Lower lobe of right lung (tissue), 2 donors: ENCODE measurements at places on chromosomes 3 and 15.

DNA sequence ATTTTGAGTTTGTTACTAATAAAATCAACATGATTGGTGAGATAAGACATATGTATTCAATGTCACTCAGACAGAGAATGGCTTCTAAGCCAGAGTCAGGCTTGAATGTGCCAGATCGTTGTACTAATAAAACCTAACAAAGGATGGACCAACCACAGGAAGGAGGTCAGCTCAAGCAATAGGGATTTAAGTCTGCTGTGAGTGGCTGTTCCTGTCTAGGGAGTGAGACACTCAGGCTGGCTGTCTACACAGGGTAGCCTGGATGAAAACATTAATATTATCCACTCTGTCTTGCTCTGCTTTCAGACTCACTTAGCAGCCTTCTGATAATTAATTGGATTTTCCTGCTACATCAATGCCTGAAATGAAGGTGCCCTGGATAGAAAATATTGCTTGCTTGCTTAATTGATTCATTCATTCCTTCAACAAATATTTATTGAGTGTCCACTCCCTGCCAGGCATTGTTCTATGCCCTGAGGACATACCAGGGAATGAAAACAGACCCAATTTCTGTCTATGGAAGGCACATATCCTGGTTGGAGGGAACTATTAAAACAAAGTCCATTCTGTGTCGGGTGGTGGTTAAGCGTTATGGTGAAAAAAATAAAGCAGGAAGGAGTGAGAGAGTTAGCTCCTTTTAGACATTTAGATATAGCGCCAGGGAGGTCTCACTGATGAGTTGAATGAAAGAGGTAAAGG lies 239.4 kb downstream of the CHST2 start:
- DNase-seq: no peak

DNA sequence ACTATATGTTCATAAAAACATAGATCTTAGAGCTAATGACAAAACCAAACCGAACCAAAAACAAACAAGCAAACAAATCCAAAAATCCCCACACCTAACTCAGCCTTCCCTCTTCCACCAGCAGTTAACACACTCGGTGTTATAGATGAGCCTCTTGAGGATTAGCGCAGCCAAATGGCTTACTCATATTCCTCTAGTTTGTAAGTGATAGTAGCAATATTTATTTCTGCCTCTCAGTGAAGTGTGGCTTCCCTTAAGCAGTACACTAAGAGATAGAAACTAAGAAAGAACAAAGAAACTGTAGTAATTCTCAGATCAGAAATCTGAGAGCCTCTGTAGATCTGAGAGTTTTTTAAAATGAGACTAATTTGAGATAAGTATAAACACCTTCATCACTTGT lies 2.4 kb upstream of the NCEH1 start:
- DNase-seq: no peak

GRCh38 chr15:92848852-92849598 lies 51.1 kb upstream of the CHD2 start:
- no peak for DNase-seq

DNA sequence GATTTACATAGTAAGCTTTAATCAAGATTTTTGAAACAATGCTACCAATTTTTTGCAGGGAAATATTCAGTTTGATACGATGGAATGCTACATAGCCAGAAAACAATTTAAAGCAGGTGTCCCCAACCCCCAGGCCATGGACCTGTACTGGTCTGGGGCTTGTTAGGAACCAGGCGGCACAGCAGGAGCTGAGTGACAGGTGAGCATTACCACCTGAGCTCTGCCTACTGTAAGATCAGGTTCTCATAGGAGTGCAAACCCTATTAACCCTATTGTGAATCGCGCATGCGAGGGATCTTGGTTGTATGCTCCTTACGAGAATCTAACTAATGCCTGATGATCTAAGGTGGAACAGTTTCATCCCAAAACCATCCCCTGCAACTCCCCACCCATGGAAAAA lies 322.6 kb upstream of the NECTIN3 start:
- no peak for DNase-seq

- DNase-seq: no peak
Observed at GRCh38 chr15:62559381-62559733, 394.3 kb upstream of the C2CD4B start.

GRCh38 chr15:98924401-98925049 lies 83.1 kb downstream of the PGPEP1L start:
- DNase-seq: no peak

GRCh38 chr3:72238801-72239200 lies 453.9 kb upstream of the PROK2 start:
- no peak for DNase-seq

DNA sequence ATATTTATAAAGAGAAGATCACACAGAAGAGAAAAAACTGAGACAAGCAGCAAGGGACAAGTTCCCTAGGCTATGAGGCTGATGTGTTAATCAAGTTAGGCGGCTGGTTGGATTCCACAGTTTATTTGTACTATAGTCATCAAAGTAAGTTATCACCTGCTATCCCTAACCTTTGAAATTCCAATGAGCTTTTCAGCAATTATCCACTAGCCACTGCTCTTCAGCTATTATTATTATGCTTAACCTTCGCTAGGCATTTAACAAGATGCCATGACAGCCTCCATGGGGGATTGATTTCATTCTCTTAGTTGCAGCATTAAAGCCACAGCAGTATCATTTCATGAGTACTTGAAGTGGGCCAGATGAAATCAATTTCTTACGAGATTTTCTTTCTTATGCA lies 699.5 kb upstream of the NAALADL2 start:
- DNase-seq: no peak

DNA sequence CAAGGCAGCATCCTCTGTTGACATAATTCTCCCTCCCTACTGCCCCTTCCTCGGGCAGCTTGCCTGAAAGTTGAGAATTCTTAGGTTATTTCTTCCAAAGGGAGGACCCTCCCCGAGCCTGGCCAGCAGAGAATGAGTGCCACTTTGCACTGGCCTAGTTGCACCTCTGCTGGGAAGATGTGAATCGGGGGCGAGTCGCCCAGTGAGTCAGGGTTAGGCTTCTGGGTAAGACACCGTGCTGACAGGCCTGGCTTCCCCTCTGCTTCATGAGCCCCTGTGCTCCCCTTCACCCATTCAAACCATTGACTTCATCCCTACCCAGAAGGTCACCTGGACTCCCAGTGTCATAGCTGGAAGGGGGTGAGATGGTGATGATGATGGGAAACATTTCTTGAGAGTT lies 82.3 kb downstream of the AAGAB start:
- no peak for DNase-seq

GRCh38 chr15:85564686-85565085 lies 184.3 kb downstream of the AKAP13 start:
- DNase-seq: no peak

GRCh38 chr3:141366285-141367037 lies 1.8 kb upstream of the ZBTB38 start:
- DNase-seq: peak; percentile 64

DNA sequence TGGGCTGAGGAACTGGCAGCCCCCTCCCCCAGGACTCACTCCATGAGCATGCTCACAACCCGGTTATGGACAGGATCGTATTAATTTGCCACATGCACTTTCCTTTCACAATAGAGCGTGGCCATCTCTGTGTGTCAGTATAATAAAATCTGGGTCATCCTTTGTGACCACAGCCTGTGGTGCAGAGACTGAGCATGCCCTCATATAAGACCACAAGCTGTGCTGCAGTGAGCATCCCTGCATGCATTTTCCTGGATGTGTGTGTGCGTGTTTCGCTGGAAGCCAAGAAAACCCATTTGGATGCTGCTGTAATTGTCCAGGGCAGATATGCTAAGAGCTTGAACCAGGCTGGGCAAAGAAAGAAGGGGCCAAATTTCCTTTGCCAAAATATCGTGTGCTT lies 39.7 kb downstream of the CYP11A1 start:
- no peak for DNase-seq

- DNase-seq: peak; percentile 60
Observed at GRCh38 chr3:56988458-56989168, 71.9 kb upstream of the SPATA12 start.

GRCh38 chr15:23912191-23912590 lies 225.1 kb upstream of the NDN start:
- no peak for DNase-seq

DNA sequence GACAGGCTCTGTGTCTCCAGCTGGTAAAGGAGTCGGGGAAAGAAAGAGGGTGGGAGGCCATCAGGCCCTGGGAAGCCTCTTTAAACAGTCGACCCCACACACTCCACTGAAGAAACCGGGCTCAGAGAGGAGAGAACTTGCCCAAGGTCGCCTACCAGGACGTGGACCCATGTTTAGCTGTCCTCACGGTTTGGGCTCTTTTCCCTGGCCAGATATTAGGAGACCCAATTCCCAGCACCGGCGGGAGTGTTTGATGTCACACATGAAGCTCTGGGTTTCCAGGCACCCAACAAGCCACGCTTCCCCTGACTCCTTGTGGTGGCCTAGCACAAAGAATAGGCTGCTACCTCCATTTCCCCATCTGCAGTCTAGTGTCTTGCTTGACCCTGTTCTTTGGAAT lies 52.2 kb upstream of the GRIP2 start:
- DNase-seq: no peak

DNA sequence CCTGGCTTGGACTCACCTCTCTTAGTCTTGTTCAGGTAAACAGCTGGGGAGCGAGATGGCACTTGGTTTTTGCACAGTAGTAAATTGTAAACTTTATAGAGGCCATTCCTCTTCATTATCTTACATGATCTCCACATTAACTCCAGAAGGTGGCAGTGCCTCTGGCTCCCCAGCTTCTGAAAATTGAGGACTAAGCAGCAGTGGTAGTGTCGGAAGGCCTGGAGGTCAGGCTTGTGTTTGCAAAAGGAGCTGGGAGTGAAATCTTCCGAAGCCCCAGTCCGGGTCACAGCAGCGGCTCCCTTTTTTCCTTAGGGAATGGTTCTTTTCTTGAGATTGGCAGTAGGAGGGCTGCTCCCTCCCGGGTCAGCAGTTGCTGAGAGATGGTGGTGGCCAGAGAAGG lies 85.7 kb downstream of the FNDC3B start:
- no peak for DNase-seq

DNA sequence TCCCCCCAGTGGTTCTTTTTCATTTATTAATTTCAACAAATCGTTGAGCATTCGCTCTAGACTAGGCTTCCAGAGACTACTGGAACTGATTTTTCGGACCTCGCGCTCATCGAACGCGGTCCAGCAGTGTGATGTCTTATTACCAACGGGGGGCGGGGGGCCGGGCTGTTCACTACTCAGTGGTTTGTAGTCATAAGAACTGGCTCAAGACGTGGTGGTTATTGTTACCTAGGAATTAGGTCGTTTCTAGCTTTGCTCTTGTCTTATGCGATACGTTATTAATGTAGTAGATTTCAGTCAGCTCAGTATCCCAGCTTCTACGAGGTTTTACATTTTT lies 858 bp downstream of the RBM5 start:
- DNase-seq: no peak

- no peak for DNase-seq
Observed at GRCh38 chr3:139770577-139770976, 92.8 kb upstream of the NMNAT3 start.

DNA sequence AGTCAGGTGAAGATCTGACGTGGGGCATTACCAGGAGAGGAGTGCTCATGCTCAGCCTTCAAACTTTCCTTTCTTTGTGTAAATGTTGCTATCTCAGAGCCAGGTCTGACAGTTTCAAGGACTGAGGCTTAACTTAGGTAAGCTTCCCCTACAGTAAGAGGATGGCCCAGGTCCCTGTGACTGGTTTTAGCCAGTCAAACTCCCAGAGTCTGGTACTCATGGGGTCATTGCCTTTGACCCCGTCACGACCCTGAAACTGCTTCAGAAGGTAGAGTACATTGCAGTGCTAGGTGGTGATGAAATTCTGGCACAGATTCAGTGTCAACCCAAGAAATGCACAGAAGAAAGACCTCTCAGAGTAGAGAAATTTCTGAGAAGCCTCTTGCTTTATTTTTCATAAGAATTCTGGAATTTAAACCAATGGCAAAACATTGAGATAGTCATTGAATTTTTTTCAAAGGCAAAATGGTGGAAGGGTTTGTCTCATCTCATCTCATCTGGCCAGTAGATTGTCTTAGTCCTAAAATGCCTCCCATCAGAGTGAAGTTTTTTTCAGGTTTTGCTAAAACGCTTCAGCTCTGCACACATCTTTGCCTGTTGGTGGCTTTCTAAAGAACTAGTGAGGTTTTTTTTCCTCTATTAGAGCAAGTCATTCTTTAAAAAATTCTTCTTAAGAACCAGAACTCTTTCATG lies 23.1 kb downstream of the ZBTB38 start:
- DNase-seq: no peak

GRCh38 chr3:178948546-178948945 lies 123.1 kb downstream of the ZMAT3 start:
- DNase-seq: no peak

DNA sequence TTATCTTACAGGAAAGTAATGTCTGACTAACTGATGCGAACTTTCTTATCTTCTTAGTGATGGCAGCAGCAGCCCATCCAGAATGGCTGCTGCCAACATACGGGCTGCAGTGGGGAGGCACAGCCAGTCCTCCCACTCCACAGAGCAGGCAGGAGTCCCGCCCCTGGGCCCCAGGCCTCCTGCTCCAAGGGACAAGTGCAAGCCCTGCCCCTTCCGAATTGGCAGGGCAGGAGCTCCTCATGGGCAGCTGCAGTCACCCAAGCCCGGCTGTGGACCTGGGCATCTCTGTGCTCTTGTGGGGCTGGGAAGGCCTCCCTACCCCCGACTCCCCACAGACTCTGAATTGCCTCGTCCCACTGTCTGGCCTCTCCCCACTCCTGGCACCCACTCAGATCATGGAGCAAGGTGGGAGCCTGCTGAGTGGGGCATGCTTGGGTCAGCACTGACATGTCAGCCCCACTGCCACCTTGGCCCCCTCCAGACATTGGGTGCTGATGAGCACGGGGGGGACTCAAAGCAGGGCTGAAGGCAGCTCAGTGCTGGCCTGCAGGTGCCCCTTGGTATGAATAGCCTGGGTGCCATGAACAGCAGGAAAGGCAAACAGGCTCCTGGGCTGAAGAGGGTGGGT lies 618.9 kb upstream of the KCNMB2 start:
- no peak for DNase-seq

DNA sequence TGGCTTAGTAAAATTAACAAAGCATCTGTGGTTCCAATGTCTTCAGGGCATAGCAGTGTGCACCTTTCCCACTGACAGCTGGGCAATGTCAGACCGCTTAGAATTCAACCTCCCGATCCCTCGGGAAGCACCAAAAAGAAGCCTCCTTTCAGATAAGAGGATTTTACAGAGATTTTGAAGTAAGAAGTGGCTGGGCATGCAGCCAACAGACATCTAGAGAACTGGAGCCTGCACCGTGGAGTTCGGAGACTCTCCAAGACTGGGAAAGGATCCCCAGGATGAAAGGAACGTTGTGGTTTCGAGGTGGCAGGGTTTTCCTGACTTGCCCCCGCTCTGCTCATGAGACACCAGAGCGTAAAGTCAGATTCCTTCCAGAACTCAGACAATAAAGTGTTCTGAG lies 5.3 kb downstream of the FAM174B start:
- no peak for DNase-seq
